ENCODE measurements at places on chromosomes 12 and 14.
A peak's percentile ranks its signal among the peaks of the same experiment; 100 is the strongest.

DNA sequence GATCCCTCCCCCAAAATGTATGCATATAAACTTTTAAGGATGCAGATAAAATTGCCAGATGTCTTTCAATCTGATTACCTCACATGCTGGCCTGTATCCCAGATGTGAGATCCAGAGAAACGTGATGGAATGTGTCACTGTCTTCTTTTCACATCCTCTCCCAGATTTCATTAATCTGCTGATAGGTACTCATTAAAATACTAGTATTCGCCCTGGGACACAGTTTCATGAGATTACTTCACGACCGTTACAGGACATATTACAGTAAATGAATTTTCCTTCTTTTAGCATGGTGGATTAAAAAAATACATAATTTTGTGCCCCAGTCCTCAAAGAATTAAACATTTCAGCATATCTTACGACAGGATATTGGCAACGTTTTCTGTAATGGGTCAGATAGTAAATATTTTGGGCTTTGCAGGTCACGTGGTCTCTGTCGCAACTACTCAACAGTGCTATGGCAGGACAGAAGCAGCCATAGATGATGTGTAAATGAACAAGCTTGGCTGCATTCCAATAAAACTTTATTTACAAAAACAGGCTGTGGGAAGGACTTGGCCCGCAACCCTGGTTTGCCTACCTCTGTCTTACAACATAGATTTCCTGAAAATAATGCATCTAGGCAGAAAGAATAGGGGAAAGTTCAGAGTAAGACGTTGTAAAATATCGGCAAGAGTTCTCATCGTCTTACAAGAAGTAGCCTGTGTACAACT is 156.0 kb upstream of the DIO3 start:
- DNase-seq: no peak

- DNase-seq: no peak
Observed at GRCh38 chr12:68235576-68235975, 10.0 kb upstream of the IL26 start.

- peak; percentile 67 for DNase-seq
Observed at GRCh38 chr12:65720136-65721130, 103.8 kb upstream of the HMGA2 start.

DNA sequence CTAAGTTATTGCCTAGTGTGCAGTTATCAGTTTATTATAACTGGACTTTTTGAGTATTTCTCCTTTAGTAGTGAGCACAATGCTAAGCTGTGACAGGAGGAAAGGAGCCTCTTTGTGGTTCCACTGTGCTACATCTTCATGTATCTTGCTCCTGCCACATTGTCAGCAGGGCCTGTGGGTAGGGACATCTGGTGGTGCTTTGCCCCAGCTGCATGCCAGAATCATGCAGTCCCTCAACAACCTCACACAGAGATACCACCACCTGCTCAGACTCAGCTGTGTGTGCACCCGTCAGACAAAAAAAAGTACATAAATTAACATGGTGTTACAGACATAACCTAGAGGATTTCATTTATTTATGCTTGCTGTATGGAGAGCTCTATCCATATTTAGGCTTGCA is 51.1 kb downstream of the MIS18BP1 start:
- no peak for DNase-seq

DNA sequence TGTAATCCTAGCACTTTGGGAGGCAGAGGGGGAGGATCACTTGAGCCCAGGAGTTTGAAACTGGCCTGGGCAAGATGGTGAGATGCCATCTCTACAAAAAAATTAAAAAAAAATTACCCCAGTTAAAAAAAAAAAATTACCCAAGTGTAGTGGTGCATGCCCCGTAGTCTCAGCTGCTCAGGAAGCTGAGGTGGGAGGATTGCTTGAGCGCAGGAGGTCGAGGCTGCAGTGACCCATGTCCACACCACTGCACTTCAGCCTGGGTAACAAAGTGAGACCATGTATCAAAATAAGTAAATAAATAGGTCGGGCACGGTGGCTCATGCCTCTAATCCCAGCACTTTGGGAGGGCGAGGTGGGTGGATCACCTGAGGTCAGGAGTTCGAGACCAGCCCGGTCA is 128.8 kb downstream of the VRK1 start:
- DNase-seq: no peak

DNA sequence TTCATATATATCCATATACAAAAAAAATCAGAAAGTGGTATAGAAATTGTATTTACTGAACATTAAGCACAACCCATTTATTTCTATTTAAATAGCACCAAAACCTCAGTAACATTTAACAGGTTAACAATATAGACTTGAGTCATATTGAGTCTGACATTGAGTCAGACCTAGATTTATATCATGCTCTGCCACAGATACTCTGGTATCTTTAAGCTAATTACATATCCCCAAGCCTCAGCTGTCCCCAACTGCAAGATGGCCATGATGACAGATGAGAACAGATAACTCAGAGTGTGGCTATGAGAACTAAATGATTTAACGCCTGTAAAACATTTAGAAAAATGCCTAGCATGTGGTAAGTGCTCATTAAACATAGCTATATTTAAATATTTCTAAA is 40.3 kb downstream of the IFNG start:
- DNase-seq: no peak

GRCh38 chr12:7134396-7135166 is 4.4 kb downstream of the CLSTN3 start:
- no peak for DNase-seq

GRCh38 chr14:77026166-77026929 is 2.2 kb downstream of the IRF2BPL start:
- peak; percentile 62 for DNase-seq

DNA sequence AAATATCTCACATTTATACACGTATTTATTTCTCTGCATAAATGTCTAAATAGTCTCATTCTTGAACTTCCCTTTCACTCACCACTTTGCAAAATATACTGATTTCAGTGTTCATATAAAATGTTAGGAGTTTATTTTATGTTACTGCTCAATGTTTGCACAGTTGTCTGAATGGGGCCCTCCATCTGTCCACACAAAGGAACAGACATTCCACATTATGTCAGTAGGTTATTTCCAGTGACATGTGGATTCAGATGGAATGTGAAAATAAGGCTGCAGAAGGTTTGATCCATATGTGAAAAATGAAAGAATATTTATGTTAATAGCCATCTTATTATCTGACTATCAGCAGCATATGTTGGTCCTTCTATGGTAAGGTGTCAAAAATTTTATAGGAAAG is 994.4 kb upstream of the SEL1L start:
- no peak for DNase-seq
